HS-5 (cell line): ENCODE measurements at places on chromosomes 6 and 20.

DNA sequence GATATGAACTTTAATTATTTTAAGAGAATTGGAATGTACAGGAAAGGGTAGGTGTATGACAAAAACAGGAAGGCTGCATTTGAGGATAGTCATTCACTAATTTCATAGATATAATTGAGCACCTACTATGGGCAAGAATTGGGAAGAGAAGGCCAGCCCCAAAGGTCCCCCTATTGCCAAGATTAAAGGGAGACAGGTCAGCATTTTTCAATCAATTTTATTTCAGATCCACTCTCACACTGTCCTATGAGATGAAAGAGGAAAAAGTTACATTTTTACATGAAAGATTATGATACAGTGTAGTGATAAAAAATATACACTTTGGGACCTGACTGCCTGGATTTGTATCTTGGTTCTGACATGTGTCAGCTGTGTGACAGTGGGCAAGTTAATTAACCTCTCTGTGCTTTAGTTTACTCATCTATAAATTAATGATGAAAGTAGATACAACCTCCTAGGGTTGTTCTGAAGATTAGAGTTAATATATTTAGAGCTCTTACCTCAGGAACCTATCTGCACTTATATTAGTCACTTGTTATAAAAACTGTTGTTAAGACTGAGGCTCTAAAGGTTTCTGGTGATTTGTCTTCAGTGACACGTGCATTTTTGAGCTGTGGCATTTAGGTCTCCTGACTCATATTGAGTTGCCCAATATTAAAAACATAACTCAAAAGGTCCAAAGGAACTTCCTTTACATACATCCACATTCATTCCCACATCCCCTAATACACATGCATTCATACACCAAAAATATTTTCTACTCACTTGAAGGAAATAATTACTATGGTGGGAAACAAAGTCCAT lies 45.7 kb downstream of the SCGN start:
- DNase-seq: peak; percentile 61

DNA sequence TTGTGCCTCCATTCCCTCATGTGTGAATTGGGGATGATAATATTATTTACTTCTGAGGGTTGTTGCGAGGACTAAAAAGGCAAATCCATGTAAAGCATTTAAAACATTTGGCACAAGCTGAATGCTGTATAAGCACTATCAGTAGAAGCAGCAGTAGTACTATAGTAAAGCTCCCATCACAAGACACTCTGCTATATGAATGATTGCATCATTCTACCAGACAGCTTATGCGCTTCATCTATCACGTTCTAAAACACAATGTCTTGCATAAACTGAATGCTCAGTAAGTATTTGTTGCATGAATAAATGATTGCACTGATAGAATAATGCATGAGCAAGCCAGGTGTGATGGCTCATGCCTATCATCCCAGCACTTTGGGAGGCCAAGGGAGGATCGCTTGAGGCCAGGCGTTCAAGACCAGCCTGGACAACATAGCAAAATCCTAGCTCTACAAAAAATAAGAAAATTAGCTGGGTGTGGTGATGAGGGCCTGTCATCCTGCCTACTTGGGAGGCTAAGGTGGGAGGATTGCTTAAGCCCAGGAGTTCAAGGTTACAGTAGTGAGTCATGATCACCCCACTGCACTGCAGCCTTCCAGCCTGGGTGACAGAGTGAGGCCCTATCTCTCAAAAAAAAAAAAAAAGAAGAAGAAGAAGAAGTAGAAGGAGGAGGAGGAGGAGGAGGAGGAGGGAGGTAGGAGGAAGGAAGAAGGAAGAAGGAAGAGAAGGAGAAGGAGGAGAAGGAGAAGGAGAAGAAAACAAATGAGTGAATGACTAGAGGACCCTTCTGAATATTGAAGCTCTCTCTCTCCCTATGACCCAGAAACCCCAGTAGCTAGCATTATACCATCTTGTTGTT lies 50.0 kb upstream of the FOXO3 start:
- DNase-seq: no peak

DNA sequence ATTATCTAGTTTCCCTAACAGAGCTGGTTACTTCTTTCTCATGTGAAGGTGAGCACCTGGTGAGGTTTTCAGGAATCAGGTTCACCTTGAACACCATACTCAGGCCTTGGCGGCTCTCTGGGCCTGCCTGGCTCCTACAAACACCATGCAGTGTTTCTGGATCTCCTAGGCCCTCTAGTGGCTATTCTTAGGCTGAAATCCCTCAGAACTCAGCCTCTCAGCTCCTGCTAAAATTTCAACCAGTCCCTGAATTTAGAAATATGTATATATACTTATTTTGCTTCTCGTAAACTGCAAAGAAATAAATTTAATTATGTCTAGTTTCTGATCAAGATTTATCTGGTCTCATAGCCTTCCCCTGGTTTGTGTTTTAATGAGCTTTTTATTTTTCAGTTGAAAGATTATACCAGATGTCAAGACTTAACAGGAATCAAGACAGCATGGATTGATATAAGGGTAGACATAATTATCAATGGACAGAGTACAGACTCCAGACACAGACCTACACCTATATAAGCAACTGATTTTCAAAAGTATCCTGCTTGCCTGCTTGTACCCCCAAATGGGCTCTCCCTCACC lies 55.9 kb downstream of the ANKEF1 start:
- DNase-seq: no peak

DNA sequence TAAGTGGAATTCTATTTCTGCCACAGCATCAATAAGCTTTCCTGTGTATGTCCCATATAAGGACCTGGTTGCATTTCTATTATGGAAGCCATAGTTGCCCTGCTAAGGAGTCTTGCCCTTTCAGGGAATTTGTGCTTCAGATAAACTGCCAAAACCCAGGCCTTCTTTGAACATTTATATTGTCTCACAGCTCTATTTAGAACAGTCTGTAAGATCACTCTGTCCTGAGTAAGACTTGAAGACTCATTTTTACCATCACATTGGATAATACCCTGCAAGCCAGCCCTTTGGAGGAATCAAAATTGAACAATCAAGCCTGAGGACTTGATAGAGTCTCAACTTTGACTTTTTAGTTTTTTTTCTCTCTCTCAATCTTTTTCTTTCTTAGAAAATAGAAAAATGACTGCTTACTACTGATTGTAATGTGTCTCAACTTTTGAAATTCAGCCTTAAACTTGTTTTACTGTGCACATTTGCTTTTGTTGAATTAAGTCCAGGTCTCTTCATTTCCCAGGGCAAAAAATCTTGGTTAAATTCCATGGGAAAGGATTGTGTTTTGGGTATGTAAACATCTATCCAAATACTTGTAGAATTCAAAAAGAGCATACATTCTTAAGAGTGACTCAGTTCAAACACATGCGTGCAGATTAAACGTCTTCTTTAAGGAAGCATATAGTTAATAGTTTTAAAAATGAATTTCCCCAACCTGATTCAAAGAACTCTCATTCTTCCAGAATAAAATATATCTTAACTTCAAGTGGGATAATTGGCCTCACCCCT lies 91.2 kb downstream of the PLCB1 start:
- DNase-seq: peak; percentile 52

GRCh38 chr6:71197780-71198179 lies 90.8 kb upstream of the OGFRL1 start:
- DNase-seq: no peak

DNA sequence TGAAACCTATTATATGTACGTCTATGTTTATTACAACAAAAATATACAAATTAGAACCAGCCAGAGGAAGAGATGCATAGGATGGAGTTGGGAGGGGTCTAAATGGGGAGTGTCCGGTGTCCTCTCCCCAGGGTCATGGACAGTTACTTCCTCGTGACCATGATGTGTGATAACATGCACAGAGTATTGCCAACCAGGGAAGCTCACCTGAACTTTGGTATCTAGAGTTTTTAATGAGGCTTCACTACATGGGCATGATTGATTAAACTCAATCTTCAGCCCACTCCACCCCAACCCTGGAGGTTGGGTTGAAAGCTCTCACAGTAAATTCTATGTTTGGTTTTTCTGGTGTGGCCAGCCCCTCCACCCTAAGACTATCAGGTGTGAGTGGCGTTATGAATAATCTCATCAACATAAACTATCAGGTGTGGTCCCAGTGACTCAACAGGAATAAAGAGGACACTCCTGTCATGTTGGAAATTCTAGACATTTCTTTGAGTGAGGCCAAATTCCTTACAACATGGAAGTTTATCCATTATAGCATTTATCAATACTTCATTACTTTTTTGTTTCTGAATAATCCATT lies 36.4 kb upstream of the FKBP1A start:
- no peak for DNase-seq

- no peak for DNase-seq
Measured at GRCh38 chr6:32689531-32690501, 23.4 kb upstream of the HLA-DQB1 start.

DNA sequence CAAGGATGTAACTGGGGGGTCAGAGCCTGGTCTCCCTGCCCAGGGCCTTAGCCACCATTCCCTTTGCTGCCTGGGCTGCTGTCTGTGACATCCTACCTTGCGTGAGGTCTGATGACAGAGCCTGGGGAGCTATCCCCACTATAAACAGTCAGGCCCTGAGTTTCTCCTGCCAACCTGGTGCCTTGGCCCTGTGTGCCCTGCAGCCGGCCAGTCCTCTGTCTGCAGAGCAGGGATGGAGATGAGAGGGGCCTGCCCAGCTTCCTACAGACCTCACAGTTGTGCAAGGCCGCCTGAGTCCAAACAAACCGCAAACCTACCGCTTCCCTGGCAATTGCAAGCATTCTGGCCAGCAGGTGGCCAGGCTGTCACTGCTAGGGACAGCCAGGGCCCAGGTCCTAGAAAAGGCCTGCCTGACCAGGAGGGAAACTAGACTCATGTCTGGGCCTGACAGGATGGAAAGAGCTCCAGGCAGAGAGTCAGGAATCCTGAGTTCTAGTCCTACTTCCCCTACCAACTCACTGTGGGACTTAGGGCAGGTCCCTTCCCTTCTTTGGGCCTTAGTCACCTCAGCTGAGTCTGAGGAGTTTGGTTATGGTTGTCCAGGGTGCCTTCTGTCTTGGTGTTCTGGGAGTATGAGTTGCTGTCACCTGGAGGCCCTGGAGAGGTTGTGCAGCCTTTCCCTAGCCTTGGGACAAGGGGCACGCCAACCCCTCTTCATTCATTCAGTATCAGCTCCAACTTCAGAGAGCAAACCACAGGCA lies 86.2 kb downstream of the VEGFA start:
- no peak for DNase-seq

DNA sequence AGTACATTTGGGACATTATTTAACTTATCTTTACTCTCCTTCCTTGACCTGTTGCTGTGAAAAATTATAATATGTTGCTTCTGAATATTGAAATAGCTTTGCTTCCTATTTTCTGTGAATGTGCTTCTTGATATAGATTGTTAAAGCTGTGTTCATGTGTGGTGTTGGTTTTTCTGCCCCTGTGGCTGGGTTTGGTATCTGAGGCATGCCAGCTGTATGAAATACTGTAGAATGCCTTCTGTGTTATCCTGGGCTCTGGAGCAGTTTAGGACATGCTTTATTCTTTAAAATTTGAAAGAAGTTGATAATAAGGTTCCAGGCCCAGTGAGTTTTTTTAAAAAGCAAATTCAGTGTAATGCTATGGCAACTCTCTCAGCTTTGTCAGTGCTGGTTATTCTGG lies 71.7 kb downstream of the HIVEP1 start:
- DNase-seq: no peak

- no peak for DNase-seq
Measured at GRCh38 chr6:1765160-1765903, 155.6 kb downstream of the FOXC1 start.

- DNase-seq: no peak
Measured at GRCh38 chr20:58084966-58085365, 143.5 kb downstream of the ANKRD60 start.

DNA sequence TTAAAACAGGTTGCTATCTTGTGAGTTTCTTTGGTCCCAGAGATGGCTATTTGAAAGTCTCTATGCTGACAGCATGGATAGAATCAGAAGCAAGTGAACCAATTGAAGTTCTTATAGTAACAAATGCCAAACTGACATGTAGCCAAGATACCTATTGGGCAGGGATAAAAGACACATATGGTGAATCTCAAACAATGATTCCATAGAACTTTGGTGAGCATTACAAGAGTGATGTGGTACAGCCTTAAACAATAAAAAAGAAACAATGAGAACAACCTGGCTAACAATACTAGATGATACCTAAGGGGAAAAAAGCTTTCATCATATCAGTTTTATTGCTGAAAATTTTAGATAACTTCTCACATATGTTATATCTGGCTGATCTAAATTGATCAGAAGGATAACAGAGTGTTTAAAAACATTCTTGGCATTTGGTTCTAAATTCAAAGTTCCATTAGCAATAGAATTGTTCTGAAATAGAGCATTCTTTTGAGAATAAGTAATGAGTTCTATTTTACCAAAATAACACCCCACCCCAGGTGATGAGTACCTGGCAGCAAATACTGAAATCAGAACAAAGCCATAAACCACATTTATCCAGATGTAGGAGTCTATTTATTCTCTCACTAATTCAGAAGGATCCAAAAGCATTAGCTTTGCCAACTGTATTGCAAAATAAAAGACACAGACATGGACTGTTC lies 5.8 kb upstream of the HMGCLL1 start:
- no peak for DNase-seq

- DNase-seq: no peak
Measured at GRCh38 chr20:15257569-15257870, 920.1 kb upstream of the FLRT3 start.

DNA sequence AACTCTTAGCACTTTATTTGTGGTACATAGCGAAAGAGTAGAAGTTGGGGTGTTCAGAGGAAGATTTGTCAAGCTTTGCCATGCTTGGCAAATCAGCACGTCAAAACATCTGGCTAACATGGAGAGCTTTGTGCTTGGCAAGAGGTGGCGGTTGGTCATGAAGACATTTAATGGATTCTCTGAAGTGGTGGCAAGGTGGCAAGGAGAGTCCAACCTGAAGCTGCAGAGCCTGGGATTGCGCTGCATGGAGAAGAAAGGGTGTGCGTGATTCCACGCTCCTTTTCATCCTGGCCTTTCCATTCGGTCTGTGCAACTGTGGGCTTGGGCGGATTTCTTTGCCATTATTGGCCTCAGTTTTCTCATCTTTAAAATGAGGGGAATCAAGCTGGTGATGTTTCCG lies 3.1 kb downstream of the PYGB start:
- no peak for DNase-seq

- DNase-seq: no peak
Measured at GRCh38 chr6:170131351-170131750, 159.5 kb downstream of the DLL1 start.

- DNase-seq: peak; percentile 44
Measured at GRCh38 chr6:5435449-5435848, 174.1 kb downstream of the FARS2 start.

DNA sequence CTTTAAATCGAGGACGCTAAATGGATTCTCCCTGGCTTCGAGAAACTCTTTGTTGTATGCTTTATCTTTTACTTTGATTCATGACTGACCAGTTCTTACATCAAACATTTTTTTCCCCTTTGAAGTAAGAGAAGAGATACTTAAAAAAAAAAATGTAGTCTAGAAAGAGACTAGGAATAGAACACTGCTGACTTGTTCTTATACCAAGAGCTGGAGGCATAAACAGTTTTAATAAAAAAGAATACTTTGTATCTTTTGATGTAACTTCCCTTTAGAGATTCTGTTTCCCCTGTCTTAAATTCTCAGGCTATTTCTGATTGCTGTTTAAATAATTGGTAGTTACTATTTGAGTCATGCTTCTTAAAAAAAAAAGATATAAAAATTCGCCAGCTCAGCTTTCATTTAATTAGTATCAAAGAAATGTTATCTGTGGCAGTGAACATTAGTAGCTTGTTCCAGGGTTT lies 4.8 kb downstream of the ASXL1 start:
- DNase-seq: no peak
